Fibroblast of skin of back (primary cell): ENCODE measurements at places on chromosomes 1 and 21.

GRCh38 chr1:208381481-208381880 is 137.3 kb upstream of the PLXNA2 start:
- DNase-seq: no peak

- no peak for DNase-seq
Observed at GRCh38 chr1:150708595-150708994, 11.6 kb upstream of the GOLPH3L start.

GRCh38 chr1:6580593-6581409 is 1.0 kb downstream of the ZBTB48 start:
- DNase-seq: peak; percentile 40

- peak; percentile 77 for DNase-seq
Observed at GRCh38 chr1:23098463-23099170, 70.0 kb downstream of the LUZP1 start.

GRCh38 chr1:23434260-23434775 is 9.8 kb upstream of the TCEA3 start:
- no peak for DNase-seq

- no peak for DNase-seq
Observed at GRCh38 chr1:209420276-209420675, 163.2 kb upstream of the CAMK1G start.

DNA sequence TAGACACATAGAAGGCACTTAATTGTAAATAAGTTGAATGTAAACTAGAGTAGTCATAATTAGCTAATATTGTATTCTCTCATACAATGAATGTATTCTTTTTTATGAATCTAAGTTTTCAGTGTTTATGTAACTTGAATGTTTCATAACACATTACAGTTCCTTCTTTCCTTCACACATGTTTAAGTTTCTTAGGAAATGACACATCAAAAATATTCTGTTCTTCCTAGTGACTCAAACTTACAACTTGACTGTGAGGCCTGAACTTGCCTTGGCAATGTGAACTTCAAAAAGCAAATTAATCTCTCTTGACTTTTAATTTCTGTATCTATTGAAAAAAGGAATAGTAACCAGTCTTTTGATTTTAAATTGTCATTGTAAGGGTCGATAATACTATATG is 700.1 kb downstream of the KCNT2 start:
- DNase-seq: peak; percentile 9

- DNase-seq: no peak
Observed at GRCh38 chr1:93904228-93904627, 5.0 kb downstream of the GCLM start.

- peak; percentile 53 for DNase-seq
Observed at GRCh38 chr21:36647279-36648093, 51.4 kb upstream of the SIM2 start.

DNA sequence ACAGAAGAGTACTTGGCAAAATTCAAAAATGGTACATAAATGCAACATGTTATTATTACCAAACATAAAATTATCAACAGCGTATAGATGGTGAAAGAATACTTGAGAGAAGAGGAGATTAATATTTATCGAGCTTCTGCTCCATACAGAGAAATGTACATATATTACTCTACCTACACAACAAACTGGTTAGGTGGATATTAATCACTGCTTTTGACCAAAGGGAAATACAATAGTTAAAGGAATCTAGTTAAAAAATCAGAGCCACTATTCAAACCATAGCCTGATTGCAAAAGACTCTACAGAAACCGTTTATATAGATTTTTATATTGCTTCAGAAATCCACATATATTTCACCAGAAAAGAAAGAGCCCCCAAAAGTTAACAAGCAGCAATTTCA is 379.3 kb upstream of the PRMT6 start:
- no peak for DNase-seq

GRCh38 chr1:166811691-166812090 is 27.6 kb upstream of the POGK start:
- DNase-seq: peak; percentile 6

DNA sequence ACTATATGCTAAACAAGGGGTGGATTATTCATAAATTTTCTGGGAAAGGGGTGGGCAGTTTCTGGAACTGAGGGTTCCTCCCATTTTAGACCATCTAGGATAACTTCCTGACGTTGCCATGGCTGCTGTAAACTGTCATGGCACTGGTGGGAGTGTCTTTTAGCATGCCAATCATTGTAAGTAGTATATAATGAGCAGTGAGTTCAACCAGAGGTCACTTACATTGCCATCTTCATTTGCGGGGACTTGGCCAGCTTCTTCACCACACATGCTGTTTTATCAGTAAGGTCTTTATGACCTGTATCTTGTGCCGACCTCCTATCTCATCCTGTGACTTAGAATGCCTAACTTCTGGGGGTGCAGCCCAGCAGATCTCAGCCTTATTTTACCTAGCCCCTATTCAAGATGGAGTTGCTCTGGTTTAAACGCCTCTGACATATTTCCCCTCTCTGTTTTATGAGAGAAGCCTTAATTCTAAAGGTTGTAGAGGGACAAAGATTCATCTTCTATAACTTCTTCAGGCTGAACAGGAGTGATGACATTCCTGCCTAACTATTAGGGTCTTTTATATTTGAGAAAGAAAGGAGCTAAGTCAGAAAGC is 60.4 kb downstream of the DIP2A start:
- peak; percentile 12 for DNase-seq

DNA sequence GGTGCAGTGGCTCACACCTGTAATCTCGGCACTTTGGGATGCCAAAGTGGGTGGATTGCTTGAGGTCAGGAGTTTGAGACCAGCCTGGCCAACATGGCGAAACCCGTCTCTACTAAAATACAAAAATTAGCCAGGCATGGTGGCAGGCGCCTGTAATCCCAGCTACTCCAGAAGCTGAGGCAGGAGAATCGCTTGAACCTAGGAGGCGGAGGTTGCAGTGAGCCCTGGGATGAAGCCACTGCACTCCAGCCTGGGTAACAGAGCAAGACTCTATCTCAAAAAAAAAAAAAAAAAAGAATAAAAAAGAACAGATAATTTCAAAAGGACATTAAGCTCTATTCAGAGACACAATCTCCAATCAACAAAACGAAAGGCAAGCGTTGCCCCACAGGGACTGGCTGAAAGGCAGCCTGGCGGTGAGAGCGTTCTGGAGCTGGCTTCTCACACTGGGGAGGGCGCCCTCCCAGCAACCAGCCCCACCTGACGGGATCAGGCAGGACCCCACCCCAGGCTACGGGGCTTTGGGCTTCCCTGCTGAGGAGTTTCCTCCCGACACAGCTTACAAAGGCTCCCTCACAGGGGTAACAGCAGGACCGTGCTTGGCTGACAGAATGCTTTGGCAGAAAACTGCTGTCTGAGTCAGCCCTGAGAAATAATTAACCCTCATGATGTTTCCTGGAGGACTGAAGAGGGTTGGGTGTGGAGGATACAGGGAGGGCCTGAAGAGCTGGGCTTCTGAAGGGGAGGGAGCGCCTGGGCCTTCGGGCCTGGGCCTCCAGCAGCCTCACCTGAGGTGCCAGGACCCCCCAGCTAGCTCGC is 31.1 kb upstream of the SRP9 start:
- peak; percentile 90 for DNase-seq

- DNase-seq: no peak
Observed at GRCh38 chr1:221708987-221709386, 32.9 kb downstream of the DUSP10 start.

GRCh38 chr1:31437433-31438037 is 24.5 kb downstream of the SERINC2 start:
- DNase-seq: no peak

GRCh38 chr1:64922336-64922735 is 44.0 kb downstream of the JAK1 start:
- no peak for DNase-seq

DNA sequence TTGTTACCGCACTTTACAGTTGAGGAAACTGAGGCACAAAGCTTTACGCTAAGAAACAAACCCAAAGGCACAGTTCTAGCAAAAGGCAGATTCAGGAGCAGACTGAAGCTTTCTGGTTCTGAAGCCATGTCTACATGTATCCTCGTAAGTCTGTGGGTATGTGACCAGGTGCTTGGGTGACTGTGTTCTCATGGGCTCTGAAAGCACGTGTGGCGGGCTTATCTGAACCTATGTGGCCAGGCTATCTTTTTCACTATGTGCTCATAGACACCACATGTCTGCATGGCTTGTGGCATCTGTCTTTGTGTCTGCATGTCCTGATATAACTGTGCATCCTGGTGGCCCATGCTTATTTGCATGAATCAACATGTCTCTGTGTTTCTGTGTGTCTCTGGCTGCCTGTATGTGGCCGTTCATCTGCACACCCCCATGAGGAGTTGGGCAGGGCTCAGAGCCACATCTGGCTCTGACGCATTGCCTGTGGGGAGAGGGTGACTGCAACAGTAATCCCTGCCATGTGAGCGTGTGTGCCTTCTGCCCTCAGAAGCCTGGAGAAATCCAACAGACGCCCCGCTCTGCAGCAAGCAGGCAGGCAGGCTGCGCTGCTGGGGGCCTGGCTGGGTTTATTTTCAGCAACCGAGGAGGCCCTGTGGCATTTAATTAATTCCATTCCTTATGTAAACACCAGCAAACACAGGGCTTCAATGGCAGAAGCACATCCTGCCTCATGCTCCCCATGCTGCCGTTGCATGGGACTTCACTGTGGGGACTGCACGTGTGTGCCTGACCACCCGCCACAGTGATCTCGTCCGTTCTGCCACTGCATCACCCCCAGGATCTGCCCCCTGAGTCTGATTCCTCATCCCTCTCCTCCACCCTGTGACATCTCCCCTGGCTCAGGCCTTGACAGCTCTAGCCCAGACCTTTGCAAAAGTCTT is 115.4 kb downstream of the TRABD2B start:
- peak; percentile 79 for DNase-seq

DNA sequence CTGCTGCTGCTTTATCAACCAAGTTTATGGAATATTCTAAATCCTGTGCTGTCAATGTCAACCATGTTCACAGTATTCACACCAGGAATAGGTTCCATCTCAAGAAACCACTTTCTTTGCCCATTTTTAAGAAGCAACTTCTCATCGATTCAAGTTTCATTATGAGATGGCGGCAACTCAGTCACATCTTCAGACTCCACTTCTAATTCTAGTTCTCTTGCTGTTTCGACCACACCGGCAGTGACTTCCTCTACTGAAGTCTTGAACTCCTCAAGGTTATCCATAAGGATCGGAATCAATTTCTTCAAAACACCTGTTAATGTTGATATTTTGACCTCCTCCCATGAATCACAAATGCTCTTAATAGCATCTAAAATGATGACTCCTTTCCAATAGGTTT is 39.7 kb upstream of the IFNLR1 start:
- no peak for DNase-seq

DNA sequence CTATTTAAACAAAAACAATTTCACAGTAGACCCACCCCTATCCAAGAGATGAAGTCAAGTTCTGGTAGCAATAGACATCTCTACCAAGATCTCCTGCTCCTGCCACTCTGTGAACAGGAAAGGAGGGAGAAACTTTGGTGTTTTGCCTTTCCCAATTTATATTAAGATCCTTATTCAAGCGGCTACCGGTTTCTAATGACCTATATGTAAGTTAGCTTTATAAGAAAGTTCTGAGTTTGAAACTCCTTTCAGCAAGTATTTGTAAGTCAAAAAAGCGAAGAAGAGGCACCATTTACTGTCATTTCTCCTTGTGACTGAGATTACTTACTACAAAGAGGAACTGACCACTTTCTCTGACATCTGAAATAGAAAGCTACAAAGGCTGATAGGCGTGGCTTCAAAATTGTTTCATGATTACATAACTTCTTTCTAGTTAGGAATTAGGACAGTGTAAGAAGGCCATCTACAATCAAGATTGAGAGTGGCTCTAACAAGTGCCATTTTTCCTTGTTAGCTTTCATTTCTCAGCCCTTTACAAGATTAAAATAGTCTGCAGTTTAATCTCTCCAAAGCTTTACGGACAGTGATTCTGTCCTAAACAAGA is at the start of gene MNDA:
MNDA (plus strand) TSS at position 448 of the 604 bp plus-strand sequence. CDS start 10,803 bp downstream, outside the sequence.
- no peak for DNase-seq

DNA sequence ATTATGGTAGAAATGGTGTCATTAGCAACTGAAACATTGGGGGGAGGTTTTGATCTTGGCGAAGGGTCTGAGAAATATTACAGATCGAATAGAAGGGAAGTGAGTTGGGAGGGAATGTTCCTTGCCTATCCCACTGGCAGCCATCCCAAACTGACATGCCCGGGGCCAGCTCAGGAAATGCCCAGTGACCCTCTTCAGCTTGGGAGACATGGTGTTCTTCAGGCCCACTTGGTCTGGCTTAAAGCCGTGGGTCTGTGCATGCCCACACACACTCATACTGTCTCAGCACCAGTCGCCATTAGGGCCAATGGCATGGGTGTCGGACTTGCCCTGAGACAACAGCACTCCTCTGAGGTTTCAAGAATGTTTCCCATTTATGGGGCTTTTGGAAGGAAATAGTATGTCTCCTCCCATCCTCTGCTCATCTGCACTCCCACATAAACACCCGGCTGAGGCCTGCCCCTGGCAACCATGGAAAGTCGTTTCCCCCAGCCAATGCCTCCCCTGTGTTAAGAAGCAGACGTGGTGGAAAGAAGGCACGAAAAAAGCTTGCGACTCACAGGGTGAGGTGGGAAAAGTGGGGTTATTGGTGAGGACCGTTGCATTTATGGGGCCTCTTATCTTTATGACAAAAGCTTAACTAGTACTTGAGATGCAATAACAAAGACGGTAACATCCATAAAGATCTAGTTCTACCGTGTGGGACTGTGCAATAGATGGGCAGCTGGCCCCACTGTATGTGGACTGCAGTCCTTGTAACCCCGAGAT is 2.0 kb downstream of the RNF186 start:
- DNase-seq: no peak

DNA sequence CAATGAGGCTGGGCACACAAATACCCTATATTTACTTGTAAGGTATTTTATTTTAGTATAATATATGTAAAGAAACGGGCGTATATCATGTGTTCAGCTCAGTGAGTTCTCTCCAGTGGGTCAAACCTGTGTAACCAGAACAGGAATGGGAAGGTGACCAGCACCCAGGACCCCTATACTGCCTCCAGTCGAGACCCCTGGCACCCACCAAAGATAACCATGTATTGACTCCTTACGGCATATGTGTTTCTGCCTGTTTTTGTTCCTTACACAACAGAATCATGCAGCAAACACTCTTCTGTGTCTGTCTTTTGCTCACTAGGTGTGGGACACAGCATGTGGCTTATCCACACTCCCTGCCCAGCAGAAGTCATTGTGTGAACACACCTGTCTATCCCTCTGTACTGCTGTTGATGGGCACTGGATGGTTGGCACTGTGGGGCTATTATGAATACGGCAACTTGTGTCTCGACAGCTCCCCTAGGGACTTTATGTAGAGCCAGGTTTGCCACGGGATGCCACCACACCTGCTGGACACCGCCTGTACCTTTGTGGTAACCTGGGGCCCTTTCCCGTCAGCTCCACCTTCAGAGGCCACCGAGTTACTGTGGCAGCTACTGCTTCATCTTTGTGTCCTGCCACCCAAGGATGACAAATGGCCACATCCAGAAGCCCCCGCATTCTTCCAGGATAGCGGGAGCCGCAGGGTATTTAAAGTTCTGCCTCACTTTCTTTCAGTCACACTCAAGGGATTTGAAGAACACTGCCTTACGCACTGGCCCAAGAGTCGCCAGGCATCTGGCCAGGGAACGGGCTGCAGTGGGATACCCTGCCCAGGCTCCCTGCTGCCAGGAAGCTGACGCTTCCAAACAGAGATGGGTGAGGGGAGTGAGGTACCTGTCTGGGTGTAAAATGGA is 23.5 kb upstream of the C2CD2 start:
- DNase-seq: no peak

- no peak for DNase-seq
Observed at GRCh38 chr21:44994047-44994694, 54.3 kb downstream of the SLX9 start.

GRCh38 chr1:114355240-114355639 is 155.8 kb downstream of the TRIM33 start:
- DNase-seq: no peak

GRCh38 chr1:155011437-155012025 is 8.9 kb downstream of the ZBTB7B start:
- no peak for DNase-seq
